ENCODE measurements at places on chromosomes 5 and 9. TPM values are rescaled to one million over a fixed set of nuclear protein-coding genes. Genes with fewer than 3 reads are reported as not detected.
A peak's percentile ranks its signal among the peaks of the same experiment; 100 is the strongest.

DNA sequence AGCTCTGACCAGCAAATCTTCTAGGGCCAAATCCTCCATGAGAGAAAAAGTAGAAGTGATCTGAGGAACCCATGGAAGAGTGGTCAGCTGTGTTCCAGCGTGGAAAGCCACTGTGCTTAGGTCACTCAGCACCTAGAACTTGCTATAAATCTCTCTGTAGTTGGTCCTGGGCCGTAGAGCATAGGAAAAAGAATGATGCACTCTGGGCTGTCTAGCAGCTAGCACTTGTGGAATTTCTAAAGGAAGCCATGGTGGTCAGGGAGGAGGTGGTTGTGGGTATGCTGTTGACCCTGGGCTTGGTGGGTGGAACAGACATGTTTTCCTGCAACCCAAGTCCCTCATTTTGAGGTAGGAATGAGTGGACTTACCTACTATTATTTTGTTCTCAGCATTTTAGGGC is 48.1 kb downstream of the GGTA1 start:
- no peak for DNase-seq

- peak; percentile 69 for DNase-seq
Observed at GRCh38 chr5:37776826-37777225, 63.0 kb downstream of the GDNF start.

- DNase-seq = no peak
Observed at GRCh38 chr5:107636068-107636467, 34.7 kb downstream of the EFNA5 start.

DNA sequence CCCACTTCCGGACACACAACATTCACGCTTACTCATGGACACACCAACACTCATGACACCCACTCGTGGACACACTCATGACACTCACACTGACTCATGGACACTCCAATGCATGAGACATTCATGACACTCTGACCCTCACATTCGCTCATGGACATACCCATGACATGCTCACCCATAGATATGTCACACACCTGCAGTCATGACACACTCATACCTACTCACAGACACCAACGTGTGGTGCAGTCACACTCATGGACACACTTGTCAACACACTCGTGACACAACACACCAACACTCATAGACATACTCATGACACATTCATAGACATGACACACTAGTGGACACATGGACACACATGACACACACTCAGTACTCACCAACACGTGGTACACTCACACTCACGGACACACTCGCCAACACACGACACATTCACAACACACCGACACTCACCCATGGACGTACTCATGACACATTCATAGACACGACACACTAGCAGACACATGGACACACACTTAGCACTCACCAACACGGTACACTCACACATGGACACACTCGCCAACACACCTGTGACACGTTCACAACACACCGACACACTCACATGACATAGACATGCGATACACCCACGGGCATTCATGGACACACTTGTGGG is 73.4 kb downstream of the PHF2 start:
- no peak for DNase-seq

- DNase-seq = no peak
Observed at GRCh38 chr5:65790371-65791163, 68.6 kb downstream of the NLN start.

DNA sequence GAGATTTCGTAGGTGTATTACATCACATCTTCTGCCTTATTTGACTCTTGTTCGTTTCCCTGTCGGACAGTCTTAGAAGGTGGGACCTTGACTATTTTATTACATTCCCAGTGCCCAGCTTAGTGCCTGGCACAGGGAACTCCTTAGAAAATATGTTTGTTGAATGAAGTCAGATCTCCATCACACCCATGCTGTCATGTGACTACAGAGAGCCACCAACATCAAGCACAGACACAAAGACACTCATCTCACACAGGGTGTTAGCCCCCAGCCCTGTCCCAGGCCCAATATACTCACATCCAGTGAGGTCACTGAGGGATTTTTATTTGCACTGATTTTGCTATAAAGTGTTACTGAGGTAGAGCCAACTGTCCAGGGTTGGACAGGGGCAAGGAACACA is 692 bp upstream of the SRA1 start:
- DNase-seq = no peak

The CATSPER3 gene
- total RNA-seq = 0.07 TPM

Measured in cardiac muscle cell (in vitro differentiated cells and primary cell).